ENCODE measurements at places on chromosomes 12 and 14. TPM values are rescaled to one million over a fixed set of nuclear protein-coding genes. Genes with fewer than 3 reads are reported as not detected.

- no peak for DNase-seq
- H3K27me3 ChIP-seq, result no peaks in the 10 kb centered on the region
- H3K4me1 ChIP-seq, result no peaks in the 10 kb centered on the region
- H3K27ac ChIP-seq, result no peak overlapping the region
- H3K4me3 ChIP-seq, result no peak overlapping the region
Observed at GRCh38 chr12:9625019-9625418, 17.3 kb upstream of the KLRB1 start.

GRCh38 chr12:91918431-91918830 is 227.2 kb downstream of the BTG1 start:
- no peaks in the 10 kb centered on the region for H3K36me3 ChIP-seq
- no peak overlapping the region for H3K4me3 ChIP-seq

- no peaks in the 10 kb centered on the region for H3K36me3 ChIP-seq
- H3K4me3 ChIP-seq, result no peak overlapping the region
- H3K4me1 ChIP-seq, result no peaks in the 10 kb centered on the region
- peaks cover 3% of the 10 kb centered on the region for H3K27me3 ChIP-seq
- DNase-seq, result no peak
- H3K27ac ChIP-seq, result no peak overlapping the region
Observed at GRCh38 chr14:76306131-76306530, 69.8 kb upstream of the ESRRB start.

The SSTR1 gene
- total RNA-seq, result not detected

All from astrocyte (in vitro differentiated cells and primary cell).